ENCODE measurements at places on chromosomes 12 and 14.

DNA sequence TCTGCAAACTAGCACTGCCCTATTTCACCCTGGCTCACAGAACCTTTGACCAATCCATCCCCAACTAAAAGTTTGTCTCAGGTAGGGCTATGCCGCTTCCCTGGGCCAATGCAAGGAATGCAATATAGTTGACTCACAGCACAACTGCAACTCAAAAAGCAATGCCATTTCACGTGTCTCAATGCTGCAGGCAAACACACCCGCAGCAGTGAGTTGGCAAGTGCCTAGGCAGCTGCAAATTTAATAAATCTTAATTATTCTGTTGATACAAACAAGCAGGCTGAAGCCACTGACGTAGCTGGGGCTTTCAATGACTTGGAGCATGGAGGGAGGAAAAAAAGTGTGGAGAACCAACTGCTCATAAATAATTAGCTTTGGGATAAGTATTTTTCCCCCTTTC is 87.9 kb downstream of the SYNE3 start:
- no peak for DNase-seq

- DNase-seq = no peak
Measured at GRCh38 chr12:109988903-109989302, 7.3 kb downstream of the GIT2 start.

GRCh38 chr14:104240434-104241157 is 102.2 kb downstream of the KIF26A start:
- DNase-seq = no peak

DNA sequence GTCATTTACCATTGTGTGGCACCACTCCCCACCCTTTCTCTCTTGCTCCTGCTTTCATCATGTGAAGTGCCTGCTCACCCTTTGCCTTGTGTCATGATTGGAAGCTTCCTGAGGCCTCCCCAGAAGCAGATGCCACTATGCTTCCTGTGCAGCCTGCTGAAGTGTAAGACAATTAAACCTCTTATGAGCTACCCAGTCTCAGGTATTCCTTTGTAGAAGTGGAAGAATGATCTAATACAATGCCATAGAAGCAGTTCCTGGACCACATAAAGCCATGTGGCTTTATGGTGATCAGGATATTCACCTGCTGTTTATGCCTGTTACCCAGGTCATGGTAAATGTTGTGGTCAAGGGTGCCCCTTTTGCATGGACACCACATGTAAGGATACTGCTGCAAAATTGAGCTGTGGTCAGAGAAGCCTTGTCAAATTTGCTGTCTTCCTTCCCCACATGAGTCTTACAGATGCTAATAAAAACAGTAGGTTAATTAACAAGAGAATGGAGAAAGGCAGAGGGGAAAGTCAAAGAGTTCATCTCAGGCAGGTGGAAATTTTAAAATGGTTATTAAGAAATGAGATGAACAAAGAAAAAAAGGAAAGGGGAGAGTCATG is 112.8 kb upstream of the IFNG-AS1 start:
- DNase-seq = no peak

- peak; percentile 52 for DNase-seq
Measured at GRCh38 chr12:132327336-132328171, 1.8 kb downstream of the GALNT9 start.

- no peak for DNase-seq
Measured at GRCh38 chr12:93361151-93361919, 16.4 kb upstream of the NUDT4 start.

GRCh38 chr12:96212456-96213375 is 18.5 kb downstream of the ELK3 start:
- DNase-seq = no peak

- no peak for DNase-seq
Measured at GRCh38 chr14:70901269-70901668, 6.0 kb upstream of the PCNX1 start.

GRCh38 chr14:104822821-104823615 is 22.1 kb downstream of the ZBTB42 start:
- DNase-seq = no peak
